ENCODE measurements at places on chromosomes 16 and 17. TPM values are rescaled to one million over a fixed set of nuclear protein-coding genes. Genes with fewer than 3 reads are reported as not detected.

The MYOCD gene
- polyA plus RNA-seq, result 0.58 TPM

The MYL4 gene
- 1.0 TPM for polyA plus RNA-seq

The EPOP gene
- 0.49 TPM for polyA plus RNA-seq

The EPX gene
- polyA plus RNA-seq, result not detected

Measured in kidney (tissue), 22 donors.